ENCODE measurements at places on chromosomes 11 and 22.

DNA sequence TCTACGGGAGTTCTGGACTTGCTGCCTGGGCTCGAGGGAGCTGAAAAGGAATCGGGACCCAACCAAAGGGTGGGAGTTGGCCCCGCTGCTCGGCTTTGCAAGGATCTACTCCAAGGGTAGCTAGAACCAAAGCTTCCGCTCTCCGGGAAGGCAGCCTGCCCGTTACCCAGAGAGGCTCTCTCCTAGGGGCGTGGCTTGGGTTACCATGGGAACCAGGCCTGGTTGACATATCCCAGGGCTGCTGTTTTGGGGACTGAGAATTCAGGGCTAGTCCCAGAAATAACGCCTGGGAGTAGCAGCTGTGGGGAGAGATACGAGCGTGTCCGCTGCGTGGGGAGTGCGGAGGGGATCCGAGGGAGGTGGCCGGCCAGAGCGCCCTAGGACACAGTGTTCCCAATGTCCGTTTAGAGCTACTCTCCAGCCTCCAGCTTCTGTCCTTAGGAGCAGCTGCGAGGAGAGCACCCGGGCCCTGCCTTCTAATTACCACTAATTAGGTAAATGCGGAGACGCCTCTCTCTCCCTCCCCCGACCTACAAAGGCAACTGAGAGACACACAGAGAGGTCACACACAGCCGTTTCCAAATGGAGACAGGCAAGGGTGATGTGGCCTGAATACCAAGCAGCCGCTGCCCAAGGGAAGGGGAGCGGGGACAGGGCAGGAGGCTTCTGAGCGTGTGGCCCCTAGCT, 141.6 kb upstream of the CADM1 start:
- no peak for DNase-seq

DNA sequence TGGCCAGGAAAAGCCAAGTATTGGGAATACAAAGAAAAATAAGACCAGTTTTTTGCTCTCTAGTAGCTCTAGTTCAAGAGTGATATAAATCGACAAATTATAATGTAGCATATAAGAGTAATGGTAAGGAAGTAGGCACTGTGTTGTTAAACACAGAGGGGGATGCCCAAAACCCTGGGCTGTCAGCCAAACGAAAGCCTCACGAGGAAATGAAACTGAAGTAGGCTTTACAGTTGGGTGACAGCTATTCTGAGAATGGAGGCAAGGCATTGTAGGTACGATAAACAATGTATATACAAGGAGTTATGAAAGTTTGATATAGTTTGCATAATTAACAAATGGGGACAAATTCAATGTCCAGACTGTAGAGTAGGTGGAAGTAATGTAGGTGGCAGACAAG, 176.4 kb downstream of the FAM181B start:
- DNase-seq: no peak

DNA sequence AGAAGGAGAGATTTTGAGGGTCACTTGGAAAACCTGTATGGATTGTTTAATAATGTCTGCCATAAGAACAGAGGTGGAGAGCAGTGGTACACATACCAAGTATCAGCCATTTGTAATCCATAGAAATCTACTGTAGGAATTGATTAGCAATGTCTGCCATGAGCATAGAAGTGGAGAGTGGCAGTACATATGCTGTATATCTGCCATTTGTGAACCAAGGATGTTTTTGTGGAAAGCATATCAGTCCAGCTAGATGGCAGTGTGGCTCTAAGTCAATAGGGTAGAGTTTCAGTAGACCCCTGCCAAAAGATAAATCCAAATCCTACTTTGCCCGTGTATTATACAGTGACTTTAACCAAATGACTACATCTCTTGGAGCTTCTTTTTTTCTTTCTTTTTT, 82.9 kb upstream of the SEZ6L start:
- DNase-seq: no peak

- DNase-seq: no peak
Observed at GRCh38 chr11:118021146-118021545, 35.0 kb downstream of the IL10RA start.

DNA sequence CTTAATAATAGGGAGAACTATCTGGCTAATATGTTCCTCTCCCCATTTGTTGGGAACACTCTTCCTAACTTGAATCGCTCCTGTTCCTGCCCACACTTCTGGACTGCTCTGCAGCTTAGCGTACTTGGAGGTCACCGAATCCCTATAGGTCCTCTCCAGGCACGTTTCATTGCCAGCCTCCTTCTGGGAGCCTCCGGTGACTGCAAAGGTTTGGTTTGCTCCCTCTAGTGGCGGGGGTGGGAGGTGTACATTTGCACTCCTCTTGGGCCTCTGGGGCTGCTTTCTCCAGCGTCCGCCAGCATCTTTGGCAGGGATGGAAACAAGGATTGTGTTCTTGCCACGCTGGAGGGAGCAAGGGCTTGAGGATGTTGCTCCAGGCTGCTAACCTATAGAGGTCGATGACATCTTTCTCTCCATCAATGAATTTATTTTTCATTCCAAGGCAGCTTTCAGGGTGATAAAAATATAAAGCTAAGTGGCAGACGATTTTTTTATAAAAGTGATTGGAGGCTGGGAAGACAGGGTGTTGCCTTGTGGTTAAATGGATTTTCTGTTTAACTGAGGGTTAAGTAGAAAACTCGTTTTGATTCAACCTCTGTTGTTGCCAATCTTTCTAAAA, 48.7 kb downstream of the TSPAN18 start:
- DNase-seq: no peak

DNA sequence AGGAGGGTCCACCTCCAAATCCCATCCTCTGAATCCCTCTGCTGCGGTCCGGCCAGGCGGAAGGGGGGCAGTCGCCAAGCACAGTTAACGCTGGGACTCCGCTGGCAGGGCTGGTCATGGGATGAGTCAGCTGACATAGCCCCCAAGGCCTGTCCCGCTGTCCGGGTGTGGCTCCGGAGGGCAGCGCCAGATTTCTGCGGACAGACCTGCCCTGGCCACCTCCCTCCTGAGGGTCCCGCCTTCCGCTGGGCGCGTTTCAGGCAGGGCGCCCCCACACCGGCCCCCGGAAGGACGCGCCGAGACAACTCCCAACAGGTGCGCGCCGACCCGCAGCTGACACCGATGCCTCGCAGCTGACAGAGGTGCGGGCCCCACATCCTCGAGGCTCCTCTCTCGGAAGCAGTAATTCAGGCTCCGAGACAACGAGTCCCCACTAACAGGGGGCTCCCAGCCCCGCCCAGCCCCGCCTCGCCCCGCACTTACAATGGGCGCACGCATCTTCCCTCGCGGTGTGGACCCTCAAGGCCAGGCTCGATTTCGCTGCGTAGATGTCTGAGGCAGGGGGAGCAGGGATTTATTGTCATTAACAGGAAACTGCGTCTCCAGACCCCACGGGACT, 607 bp downstream of the PLAAT3 start:
- DNase-seq: no peak

All from vagina (tissue), 2 donors.